Myocyte (in vitro differentiated cells): ENCODE measurements at places on chromosomes 11 and 22. TPM values are rescaled to one million over a fixed set of nuclear protein-coding genes. Genes with fewer than 3 reads are reported as not detected.

The UBQLNL gene
- total RNA-seq = 0.32 and 0.42 TPM in 2 replicates

The GDPD4 gene
- total RNA-seq = not detected in 2 replicates

The OR8A1 gene
- total RNA-seq = not detected in 2 replicates

The AHNAK gene
- total RNA-seq = 141 and 144 TPM in 2 replicates

The SLC17A6 gene
- total RNA-seq = not detected in 2 replicates

The P4HA3 gene
- total RNA-seq = 0.42 TPM in 1 of 2 replicates, not detected in the other

The RAB38 gene
- total RNA-seq = 0.40 TPM in 1 of 2 replicates, not detected in the other

The LRRC74B gene
- 0.08 and 0.88 TPM in 2 replicates for total RNA-seq

The ACER3 gene
- 4.4 and 7.0 TPM in 2 replicates for total RNA-seq

The SUSD2 gene
- total RNA-seq = 0.10 and 0.13 TPM in 2 replicates

The DSCAML1 gene
- total RNA-seq = not detected in 2 replicates

The SYT8 gene
- total RNA-seq = 0.59 and 2.8 TPM in 2 replicates

The TRIM49 gene
- total RNA-seq = not detected in 2 replicates

The C11orf97 gene
- not detected in 2 replicates for total RNA-seq

The NAALAD2 gene
- 0.16 TPM in 1 of 2 replicates, not detected in the other for total RNA-seq

The SMTNL1 gene
- total RNA-seq = 0.16 and 0.21 TPM in 2 replicates

The SEPTIN5 gene
- total RNA-seq = 123 and 130 TPM in 2 replicates

The STK33 gene
- total RNA-seq = 0.10 and 0.45 TPM in 2 replicates

The NDUFS8 gene
- total RNA-seq = 154 and 195 TPM in 2 replicates

The SMIM35 gene
- not detected in 2 replicates for total RNA-seq

The PDE2A gene
- 18.6 and 35.3 TPM in 2 replicates for total RNA-seq

The PYGM gene
- 23.5 and 24.9 TPM in 2 replicates for total RNA-seq

The KCTD14 gene
- 0.35 and 1.2 TPM in 2 replicates for total RNA-seq

The TCN2 gene
- total RNA-seq = 11.7 and 16.7 TPM in 2 replicates

The CALCA gene
- total RNA-seq = not detected in 2 replicates

The C11orf65 gene
- 0.47 and 0.86 TPM in 2 replicates for total RNA-seq

The OR6A2 gene
- not detected in 2 replicates for total RNA-seq

The ELMOD1 gene
- total RNA-seq = 3.5 and 9.3 TPM in 2 replicates

The OR52I2 gene
- not detected in 2 replicates for total RNA-seq

The IL17REL gene
- not detected in 2 replicates for total RNA-seq

The TENM4 gene
- total RNA-seq = 0.21 and 0.31 TPM in 2 replicates

The OR5B21 gene
- not detected in 2 replicates for total RNA-seq

The CNTF gene
- total RNA-seq = 1.7 and 3.0 TPM in 2 replicates

The ZNF280B gene
- total RNA-seq = 3.6 and 7.3 TPM in 2 replicates

The CHST1 gene
- total RNA-seq = 0.05 and 0.21 TPM in 2 replicates

The C11orf42 gene
- not detected in 2 replicates for total RNA-seq

The IL18 gene
- not detected in 2 replicates for total RNA-seq

The MIAT gene
- total RNA-seq = 0.70 and 2.5 TPM in 2 replicates

The KCNJ1 gene
- 0.29 TPM in 1 of 2 replicates, not detected in the other for total RNA-seq

The RAPSN gene
- 321 and 358 TPM in 2 replicates for total RNA-seq

The FGF3 gene
- not detected in 2 replicates for total RNA-seq

The TMEM80 gene
- 37.8 and 44.7 TPM in 2 replicates for total RNA-seq

The MYOD1 gene
- total RNA-seq = 398 and 510 TPM in 2 replicates

The KRTAP5-8 gene
- total RNA-seq = 0.21 TPM in 1 of 2 replicates, not detected in the other

The DEAF1 gene
- 22.5 and 35.8 TPM in 2 replicates for total RNA-seq

The TRIM64 gene
- not detected in 2 replicates for total RNA-seq

The DBX1 gene
- total RNA-seq = not detected in 2 replicates

The ACRV1 gene
- total RNA-seq = 0.21 TPM in 1 of 2 replicates, not detected in the other

The FOLR1 gene
- 34.8 and 39.0 TPM in 2 replicates for total RNA-seq

The SREBF2 gene
- 120 and 152 TPM in 2 replicates for total RNA-seq

The BIRC3 gene
- total RNA-seq = 0.16 and 0.62 TPM in 2 replicates

The TUB gene
- 15.5 and 29.3 TPM in 2 replicates for total RNA-seq

The IFITM1 gene
- total RNA-seq = 14.3 and 17.3 TPM in 2 replicates

The SLC1A2 gene
- total RNA-seq = 0.57 and 2.9 TPM in 2 replicates

The ADM gene
- total RNA-seq = 17.3 and 46.5 TPM in 2 replicates

The CCDC134 gene
- total RNA-seq = 12.3 and 22.1 TPM in 2 replicates
